Activated CD4-positive, CD25-positive, alpha-beta regulatory T cell (primary cell): ENCODE measurements at places on chromosomes 2 and 18.

DNA sequence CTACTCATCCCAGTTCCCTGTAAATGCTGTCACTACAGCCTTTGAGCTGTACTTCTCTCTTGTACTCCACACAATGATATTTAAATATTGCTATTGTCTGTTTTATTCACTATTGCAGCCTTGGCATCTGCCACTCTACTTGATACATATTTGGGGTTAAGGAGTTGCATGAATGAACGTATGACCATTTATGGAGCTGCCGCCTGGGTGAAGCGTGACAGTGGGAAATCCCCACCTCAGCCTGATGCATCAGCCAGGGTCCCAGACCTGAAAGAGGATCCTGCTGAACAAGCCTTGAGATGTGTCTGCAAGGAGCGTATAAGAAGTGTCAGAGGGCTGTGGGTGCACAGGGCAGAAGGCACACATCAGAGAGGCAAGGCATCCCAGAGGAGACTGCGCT lies 39.1 kb downstream of the MRPL35 start:
- no peak for DNase-seq

DNA sequence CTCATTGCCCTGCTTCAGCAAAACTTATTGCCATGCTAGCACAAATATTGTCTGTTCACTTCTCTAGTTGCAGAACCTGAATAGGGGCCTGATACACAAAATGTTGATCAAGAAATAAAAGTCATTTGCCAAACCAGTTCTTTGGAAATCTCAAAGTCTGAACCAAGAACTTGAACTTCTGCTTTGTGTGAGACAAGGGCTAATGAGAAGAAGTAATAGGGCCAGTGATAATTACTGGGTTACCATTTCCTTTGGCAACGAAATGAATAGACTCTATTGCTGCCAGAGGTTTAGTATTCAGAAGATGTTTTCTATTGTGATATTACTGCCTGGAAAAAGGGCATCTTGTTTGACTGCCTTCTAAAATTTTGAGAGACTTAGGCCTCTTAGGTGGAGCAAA lies 35.0 kb downstream of the TMEFF2 start:
- DNase-seq = no peak

GRCh38 chr2:38932586-38932985 lies 42.9 kb downstream of the ARHGEF33 start:
- no peak for DNase-seq

- no peak for DNase-seq
Measured at GRCh38 chr2:178331474-178332432, 119.2 kb downstream of the PRKRA start.

GRCh38 chr18:7307526-7307925 lies 76.6 kb downstream of the LRRC30 start:
- DNase-seq = no peak

- no peak for DNase-seq
Measured at GRCh38 chr18:79329786-79330185, 65.9 kb upstream of the NFATC1 start.

DNA sequence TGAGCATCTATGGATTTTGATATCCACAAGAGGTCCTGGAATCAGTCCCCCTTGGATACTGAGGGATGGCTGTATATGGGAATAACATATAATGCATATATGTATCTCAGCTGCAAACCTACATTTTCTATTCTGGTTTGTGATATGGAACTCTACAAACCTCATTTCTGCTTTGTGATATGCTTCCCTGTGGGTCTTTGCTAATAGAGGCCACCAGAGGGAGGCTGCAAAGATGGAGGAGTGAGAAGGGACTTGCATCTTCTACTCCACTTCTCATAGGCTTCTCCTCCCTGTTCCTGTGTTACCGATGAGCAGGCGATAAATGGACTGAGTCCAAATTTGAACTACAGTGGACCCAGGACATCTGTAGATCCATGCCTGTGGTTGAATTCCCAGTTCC lies 37.8 kb downstream of the ARID5A start:
- no peak for DNase-seq

DNA sequence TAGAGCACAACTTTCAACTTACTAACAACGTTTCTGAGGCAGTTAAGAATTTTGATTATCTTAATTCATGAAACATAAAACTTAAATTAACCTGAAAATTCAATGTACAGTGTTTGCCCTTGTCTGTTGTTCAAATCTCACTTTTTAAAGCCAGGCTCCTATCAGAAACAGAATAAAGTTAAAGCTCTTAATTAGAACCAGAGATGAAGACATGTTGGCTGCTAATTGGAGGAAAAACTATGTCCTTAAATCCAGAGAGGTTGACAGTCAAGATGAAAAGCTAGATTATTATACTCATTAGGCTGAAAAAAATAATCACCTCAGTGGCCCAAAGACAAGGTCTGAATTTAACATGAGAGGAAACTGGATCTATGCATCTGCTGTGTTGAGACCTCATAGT lies 52.3 kb downstream of the SOWAHC start:
- DNase-seq = no peak

DNA sequence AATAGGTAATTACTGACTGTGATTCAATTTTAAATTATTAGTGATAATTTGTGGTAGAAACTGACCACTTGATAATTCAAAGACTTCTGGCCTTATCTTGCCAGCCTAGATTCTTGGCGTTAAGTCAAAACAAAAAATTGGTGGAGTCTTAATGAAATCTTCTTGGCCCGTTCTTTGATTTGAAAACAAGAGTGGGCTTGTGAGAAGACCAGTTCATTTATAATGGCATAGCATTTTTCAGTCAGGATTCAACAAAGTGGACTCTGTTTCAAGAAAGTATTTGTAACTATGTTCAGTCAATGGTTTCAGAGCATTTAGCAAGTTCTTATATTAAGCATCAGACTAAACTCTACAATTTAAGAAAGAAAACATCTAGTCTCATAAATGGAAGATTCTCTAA lies 26.0 kb downstream of the ITGA4 start:
- DNase-seq = no peak

DNA sequence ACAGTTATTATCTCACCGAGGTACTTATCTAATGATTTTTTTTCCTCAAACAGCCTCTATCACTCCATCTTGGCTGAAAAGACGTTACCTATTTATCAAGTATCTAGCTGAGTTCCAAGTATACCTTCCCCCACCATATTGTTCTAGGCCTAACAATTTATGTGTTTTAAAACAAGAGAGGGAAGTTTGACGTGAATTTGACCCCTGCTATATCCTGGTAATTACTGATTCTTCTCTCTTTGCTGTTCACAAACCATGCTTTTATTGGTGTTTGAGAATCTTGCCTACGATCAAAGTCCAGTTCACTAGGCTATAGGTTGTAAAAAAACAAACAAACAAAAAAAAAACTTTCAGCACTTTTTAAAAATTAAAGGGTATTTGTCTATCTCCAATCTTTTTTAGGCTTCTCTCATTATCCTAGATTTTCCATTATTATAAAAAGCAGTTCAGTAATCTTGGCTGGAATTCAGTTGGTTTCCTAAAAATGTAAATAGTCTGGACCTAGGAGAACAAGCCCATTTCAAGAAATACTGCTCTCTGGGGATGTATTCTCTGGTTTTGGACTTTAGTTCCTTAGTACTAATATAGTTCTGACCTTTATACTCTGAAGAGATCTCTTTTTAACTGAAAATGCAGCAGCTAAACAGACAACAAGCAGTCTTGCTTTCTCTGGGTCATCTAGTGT lies 505.4 kb downstream of the CPS1 start:
- DNase-seq = no peak

GRCh38 chr2:207438414-207439126 lies 91.2 kb upstream of the CREB1 start:
- no peak for DNase-seq

DNA sequence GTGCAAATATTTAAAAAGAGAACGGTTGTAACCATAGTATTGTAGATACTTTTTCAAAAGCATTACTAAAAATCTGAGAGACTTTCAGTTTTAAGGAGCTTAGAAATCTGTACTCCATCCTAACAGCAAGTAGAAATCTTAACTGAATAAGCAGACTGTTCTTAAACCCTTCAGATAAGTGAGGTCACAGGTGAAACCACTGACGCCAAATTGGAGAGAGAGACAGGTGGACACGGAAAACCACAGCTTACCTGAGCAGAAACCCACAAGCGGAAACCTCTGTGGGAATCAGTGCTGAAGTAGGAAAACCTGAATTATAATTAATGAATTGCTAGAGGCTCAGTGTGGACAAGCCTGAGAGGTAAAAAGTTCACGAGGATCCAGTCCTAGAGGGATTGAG lies 959.4 kb upstream of the CELF4 start:
- DNase-seq = no peak

DNA sequence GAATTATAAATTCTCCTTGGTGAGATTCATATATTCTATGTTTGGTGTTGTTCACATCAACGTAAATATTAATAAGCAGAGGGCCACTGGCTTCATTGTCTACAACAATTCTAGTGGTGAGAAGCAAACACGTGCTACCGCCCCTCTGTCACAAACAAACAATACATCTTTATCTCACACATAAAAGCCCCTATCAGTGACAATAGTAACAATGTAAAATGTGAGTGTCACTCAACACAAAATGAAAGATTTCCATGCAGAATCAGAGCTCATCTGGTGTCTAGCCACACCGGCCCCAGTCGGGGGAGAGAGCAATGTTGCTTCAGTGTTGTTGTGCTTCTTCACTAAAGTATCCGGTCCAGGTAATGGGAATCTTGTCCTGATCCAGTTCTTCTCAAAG lies 932.6 kb downstream of the SOCS6 start:
- DNase-seq = no peak

GRCh38 chr2:216206821-216207220 lies 97.7 kb downstream of the XRCC5 start:
- DNase-seq = no peak

- DNase-seq = no peak
Measured at GRCh38 chr2:157420771-157421323, 23.0 kb downstream of the CYTIP start.

DNA sequence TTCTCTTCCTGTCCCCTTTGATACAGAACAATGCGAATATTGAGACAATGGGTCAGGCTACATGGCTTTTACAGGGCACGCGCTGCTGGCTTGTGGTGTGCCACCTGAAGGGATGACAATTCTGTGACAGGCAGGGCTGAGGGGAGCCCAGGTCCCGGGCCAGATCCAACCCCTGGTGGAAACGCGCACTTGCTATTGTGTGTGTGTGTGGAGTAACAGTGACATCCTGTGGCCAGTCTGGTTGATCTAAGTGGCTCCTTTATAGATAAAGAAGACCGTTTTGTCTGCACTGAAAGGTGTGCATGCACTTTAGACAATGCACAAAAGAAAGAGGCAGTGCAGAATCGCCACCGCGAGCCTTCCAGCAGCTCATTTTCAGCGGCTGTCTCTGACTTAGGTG lies 273.6 kb downstream of the HRH4 start:
- DNase-seq = no peak

GRCh38 chr2:53545604-53546003 lies 222.0 kb upstream of the CHAC2 start:
- DNase-seq = no peak

DNA sequence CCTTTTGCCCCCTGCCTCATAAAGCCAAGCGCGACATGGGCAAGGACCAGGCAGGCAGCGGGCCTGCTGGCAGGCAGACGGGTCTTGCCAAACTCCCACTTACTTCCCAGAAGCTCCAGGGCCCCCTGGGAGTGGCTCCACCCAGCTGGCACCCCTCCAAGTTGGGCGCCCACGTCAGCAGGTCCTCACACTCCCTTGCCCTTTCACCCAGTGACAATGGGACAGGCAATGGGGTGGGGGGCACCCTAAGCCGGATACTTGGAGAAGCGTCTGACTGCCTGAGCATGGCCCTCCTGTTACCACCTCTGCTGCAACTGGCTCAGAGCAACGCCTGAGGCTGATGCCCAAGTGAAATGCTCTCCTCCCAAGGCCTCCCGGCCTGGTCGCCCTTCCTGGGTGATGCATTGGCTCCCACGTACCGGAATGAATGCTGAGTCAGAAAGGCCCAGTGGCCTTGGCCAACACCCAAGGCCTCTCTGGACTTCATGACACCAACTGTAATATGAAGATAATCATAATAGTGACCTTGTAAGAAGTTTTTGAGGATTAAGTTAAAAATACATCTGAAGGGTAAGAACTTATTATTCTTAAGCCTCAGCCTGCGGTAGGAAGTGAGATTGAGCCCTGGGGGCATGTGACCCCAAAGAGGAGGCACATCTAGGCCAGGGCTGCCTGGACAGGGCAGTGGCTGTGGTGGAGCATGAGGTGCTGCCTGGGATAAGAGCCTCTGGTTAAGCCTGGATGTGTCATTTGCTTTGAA lies 31.6 kb downstream of the KCNK3 start:
- DNase-seq = no peak

- no peak for DNase-seq
Measured at GRCh38 chr2:45275806-45276205, 266.6 kb upstream of the SIX2 start.

GRCh38 chr18:44545359-44545985 lies 135.2 kb upstream of the SETBP1 start:
- no peak for DNase-seq

- DNase-seq = no peak
Measured at GRCh38 chr2:20525041-20526035, 78.5 kb downstream of the RHOB start.

- no peak for DNase-seq
Measured at GRCh38 chr2:169661265-169661664, 32.9 kb downstream of the CFAP210 start.

GRCh38 chr2:10867692-10868420 lies 43.9 kb upstream of the KCNF1 start:
- no peak for DNase-seq

GRCh38 chr2:76429374-76429773 lies 718.7 kb upstream of the GCFC2 start:
- DNase-seq = no peak
